NB4 (cell line): ENCODE measurements at places on chromosomes 11 and 22.

DNA sequence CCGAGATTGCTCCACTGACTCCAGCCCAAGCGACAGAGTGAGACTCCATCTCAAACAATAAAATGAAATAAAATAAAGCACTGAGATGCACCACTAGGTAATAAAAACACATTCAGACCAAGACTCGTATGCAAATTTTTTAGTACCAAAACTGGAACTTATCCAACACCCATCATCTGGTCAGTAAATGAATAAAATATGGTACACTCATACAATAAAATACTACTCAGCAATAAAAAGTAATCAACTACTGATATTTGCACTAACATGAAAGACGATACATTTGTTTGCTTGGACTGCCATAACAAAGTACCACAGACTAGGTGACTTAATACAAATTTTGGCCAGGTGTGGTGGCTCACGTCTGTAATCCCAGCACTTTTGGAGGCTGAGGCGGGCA is 17.8 kb upstream of the POLD3 start:
- DNase-seq = no peak

DNA sequence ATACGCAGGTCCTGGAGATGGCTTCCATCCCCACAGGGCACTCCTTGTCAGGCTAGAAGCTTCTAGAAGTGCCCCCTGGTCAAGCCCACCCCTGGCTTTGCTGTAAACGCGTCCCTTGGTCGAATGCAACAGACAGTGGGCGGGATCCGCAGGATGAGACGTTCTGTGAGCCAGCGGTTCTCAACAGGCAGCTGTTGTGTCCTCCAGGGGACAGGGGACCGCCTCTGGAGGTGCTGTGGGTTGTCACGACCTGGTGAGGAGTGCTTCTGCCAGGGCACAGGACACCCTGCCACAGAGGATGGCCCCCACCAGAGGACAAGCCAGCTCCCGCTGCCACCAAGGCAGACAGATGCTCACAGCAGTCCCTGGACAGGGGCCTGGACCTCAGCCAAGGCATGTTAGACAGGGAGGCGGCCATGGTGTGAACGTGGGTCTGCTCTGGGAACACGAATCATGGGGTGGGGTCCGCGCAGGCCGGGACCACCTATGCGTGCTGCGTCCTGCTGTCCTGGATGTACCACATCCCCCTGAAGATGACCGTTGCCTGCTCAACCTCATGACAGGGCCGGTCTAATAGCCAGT is 11.7 kb downstream of the CRELD2 start:
- DNase-seq = peak; percentile 17

DNA sequence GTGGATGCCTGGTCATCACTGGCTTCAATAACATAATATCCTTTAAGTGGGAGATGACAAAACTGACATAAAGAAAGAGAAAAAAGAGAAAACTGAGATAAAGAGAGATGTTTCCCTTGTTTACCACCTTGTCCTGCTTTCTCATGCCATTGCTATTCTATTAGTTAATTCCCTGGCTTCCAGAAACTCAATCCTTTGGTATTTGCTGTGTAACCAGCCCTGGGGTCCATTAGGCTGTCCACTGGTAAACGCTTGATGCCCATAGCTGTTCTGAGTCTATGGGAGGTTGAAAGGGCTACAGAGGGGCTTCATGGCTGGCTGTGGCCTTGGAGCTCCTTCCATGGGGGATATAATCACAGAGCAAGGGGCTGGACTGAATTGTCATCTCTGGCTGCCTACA is 243.4 kb upstream of the PLET1 start:
- no peak for DNase-seq

DNA sequence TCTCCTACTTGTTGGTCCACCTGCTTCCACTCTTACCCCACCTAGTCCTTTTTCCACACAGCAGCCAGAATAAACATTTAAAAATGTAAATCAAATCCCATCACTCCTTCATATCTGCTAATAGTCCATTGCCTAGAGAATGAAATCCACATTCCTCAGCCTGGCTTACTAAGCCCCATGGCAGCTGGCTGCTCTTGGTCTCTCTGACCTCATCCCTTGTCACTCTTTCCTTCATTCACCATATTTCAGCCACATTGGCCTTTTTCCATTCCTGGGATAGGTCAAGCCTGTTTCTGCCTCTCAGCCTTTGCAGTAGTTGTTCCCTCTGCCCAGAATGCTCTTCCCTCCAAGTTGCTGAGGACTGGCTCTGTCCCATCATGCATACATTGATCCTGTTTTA is 512.8 kb downstream of the INSC start:
- no peak for DNase-seq

GRCh38 chr11:33475993-33476392 is 218.8 kb downstream of the HIPK3 start:
- DNase-seq = no peak

GRCh38 chr11:103994094-103994493 is 42.3 kb upstream of the DDI1 start:
- no peak for DNase-seq

GRCh38 chr11:122141725-122142124 is 25.7 kb upstream of the BLID start:
- no peak for DNase-seq

DNA sequence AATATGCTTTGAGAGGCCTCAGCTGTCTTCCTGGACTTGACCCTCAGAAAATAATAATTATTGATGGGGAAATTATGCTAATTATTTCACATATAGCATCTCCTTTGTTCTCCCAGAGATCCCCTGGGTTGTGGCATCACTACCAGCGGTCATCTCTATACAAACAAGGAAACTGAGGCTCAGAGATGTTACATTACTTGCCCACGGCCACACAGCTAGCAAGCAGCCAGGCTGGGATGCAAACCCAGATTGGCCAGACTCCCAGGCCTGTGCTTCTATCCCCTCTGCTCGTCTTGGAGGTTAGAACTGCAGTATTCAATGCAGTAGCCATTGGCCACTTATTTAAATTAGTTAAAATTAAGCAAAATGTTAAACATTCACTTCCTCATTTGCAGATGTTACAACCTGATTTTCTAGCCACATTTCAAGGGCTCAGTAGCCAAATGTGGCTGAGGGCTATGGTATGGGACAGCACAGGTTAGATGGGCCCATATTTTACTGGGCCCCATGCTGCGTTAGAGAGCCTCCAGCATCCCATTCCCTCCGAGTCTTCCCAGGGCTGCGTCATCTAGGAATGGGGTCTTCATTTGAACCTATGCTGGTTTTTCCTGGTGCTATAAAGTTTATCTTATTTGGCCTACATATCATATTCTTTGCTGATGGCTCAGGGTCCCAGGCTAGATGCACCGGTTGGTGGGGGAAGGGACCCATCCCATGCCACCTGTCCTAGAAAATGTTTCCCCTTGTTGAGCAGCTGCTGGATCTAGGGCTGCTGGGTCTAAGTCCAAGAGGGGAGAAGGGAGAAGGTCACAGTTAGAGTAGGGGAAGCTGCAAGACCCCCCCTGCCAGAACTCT is 2.2 kb downstream of the SLC35C1 start:
- DNase-seq = peak; percentile 28

- DNase-seq = no peak
These were observed 3.1 kb upstream of the GLYAT start for GRCh38 chr11:58734681-58735490.

GRCh38 chr11:75548595-75549272 is 13.3 kb upstream of the SERPINH1 start:
- DNase-seq = no peak

DNA sequence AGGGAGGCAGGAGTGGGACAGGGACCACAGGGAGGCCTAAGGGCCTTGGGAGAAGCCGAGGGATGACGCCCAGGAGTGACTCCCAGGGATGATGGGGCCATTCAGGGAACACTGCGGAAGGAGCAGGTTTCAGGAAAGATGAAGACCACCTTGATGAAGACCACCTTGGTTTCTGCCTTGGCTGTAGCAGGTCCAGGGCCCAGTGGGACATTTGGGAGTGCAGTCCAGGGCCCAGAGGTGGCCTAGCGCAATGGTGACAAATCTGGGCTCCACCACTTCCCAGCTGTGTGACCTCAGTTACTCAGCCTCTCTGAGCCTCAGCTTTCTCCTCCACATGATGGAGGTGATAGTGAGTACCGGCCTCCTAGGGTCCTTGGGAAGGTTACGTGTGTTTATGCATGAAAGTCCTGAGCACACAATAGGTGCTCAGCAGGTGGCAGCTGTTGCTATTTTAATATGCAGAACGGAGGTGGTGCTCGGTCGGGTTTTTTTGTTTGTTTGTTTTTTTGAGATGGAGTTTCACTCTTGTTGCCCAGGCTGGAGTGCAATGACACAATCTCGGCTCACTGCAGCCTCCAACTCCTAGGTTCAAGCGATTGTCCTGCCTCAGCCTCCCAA is 770 bp downstream of the TSGA10IP start:
- DNase-seq = no peak

DNA sequence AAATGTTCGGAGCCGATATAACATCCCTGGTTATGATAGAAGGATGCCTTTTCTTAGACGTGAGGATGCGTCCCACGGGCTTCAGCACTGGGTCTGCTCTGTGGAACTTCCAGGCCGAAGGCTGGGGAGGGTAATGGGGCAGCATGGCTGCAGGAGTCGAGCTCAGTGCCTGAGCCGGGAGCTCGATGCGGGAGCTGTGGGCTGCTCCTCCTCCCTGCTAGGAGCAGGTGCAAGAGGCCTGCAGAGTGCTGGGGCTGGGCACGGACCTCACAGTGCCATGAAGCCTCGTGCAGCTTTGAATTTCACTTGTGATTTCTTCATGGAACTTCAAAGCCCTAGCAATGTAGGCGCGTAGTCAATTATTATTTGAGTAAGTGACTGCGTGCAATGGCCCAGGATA is 6.0 kb downstream of the TUBA8 start:
- no peak for DNase-seq
